ENCODE measurements at places on chromosomes 3 and 15.

GRCh38 chr3:127585163-127585812 is 5.2 kb downstream of the TPRA1 start:
- DNase-seq, result peak; percentile 87

- DNase-seq, result no peak
Observed at GRCh38 chr15:86263230-86263629, 183.6 kb downstream of the AGBL1 start.

DNA sequence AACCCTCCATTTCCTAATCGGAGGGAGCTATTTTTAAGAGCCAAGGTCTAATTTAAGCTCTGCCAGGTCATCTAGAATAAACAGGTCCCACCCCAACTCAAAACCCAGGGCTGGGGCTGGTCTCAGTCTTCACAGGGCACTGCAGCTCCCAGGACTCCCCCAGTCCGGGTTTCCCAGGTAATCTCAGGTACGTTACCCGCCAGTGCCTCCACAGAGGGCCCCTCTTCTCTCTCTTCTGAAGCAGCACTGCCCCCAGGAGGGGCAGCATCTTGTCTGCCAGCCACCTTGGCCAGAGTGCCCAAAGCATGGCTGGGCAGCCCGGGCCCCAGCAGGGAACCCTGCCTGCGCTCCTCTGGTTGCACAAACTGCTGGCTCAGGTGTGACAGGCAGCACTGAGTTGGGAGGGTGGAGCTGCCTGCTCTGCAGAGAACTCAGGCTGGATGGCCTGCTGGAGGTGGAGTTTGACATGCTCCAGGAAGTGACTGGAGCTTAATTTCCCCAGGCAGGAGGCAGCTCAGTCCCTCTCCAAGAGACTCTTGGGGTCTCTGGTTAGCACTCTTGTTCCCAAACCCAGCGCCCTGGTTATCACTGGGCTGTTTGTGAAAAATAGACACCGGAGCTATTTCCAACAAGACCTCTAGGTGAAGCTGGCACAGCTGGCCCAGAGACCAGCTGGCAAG is at the start of gene PLA2G4F:
PLA2G4F (minus strand) TSS at position 394 of the 680 bp plus-strand sequence; CDS start at position 307, 87 bp downstream.
- DNase-seq, result peak; percentile 55

- peak; percentile 39 for DNase-seq
Observed at GRCh38 chr15:40838756-40839155, 5.1 kb upstream of the SPINT1 start.

DNA sequence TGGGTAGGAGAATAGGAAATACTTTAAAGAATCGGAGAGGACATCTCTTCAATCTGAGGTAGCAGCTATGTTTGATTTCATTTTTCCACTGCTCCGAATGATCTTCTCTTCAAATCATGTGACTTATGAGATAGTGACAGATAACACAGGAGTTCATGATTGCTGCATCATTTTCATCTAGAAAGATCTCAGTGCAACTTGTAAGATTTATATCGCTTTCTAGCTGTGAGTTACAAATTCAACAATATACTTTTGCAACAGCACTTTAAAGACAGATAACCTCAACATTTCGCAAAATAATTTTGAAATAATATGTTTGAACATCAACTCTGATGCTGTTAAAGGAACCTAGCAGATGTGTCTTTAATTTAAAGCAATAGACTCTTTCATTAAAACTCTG is 99.9 kb upstream of the CCDC80 start:
- no peak for DNase-seq

DNA sequence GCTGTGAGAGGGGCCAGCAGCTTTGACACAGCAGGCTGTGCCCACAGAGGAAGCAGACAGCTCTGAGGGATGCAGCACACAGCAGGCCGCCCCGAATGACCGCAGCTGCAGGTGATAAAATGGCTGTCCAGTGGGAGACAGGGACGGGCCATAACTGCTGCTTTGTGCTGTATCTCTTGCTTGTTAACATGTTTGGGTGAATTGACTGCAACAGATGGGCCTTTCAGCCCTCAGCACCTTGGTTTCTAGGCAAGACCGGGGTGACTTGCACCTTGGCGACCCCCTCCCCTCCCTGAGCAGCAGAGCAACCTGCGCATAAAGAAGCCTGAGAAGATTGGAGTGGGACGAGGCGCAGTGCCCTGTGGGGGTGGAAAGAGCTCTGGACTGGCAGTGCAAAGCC is 36.6 kb upstream of the CLK3 start:
- no peak for DNase-seq

DNA sequence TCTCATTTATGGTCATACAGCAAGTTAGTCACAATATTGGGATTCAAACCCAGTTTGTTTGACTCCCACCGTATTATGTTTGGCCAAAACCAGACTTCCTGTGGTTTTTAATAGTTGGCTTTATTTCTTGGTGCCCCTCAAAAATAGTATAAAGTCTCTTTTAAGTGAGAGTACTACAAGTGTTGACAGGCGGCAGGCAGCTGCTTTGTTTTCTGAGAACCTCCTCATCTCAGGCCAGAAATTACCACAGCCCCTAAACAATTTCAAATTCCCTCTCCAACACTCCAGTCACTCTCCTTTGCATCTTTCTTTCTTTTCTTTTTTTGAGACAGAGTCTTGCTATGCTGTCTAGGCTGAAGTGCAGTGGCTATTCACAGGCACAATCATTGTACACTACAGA is 121.5 kb downstream of the POLR2M start:
- no peak for DNase-seq

GRCh38 chr3:48436855-48437254 is 3.1 kb downstream of the CCDC51 start:
- no peak for DNase-seq

- DNase-seq, result no peak
Observed at GRCh38 chr15:54288049-54288448, 309.8 kb downstream of the UNC13C start.

GRCh38 chr15:69631978-69632377 is 179.4 kb downstream of the RPLP1 start:
- no peak for DNase-seq

DNA sequence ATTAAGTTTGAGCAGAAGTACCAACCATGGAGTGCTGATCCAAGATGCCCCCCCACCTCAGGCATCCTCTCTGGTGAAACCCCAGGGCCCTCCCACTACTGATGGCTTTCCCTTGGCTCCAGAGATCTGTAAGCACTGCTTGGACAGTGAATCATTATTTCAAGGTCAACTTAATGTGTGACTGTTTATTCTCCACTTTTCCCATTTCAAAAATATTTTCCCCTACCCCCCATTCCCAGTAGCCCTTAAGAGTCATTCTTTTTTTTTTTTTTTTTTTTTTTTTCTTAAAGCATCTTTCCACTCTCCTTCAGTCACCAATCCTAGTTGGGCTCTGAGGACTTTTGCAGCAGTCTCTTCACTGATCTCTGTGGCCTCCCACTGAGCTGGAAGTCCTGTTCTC is 82.6 kb downstream of the PCCB start:
- DNase-seq, result no peak

- no peak for DNase-seq
Observed at GRCh38 chr15:26561130-26561529, 211.7 kb downstream of the GABRB3 start.

DNA sequence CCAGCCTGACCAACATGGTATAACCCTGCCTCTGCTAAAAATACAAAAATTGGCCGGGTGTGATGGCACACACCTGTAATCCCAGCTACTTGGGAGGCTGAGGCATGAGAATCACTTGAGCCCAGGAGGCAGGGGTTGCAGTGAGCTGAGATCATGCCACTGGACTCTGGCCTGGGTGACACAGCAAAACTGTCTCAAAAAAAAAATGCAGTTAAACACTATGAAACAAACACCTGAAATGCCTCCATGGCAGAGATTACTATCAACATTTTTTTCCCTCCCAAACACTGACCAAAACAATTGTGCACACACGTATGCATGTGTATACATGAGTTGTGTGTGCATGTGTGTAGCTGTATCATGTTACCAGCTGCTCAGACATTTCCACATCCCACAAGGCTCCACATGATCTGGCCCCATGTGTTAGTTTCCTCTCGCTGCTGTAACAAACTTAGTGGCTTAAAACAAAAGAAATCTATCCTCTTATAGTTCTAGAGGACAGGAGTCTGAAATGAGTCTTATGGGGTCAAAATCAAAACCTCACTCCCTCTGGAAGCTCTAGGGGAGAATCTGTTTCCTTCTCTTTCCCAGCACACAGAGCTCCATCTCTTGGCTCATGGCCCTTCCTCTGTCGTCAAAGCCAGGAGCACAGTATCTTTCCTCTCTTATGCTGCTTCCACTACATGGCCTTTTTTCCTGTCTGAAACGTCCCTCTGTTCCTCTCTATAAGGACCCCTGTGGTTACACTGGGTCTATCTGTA is 34.5 kb downstream of the SLC41A3 start:
- DNase-seq, result peak; percentile 49

- peak; percentile 77 for DNase-seq
Observed at GRCh38 chr3:194137506-194138474, 1.8 kb downstream of the HES1 start.

DNA sequence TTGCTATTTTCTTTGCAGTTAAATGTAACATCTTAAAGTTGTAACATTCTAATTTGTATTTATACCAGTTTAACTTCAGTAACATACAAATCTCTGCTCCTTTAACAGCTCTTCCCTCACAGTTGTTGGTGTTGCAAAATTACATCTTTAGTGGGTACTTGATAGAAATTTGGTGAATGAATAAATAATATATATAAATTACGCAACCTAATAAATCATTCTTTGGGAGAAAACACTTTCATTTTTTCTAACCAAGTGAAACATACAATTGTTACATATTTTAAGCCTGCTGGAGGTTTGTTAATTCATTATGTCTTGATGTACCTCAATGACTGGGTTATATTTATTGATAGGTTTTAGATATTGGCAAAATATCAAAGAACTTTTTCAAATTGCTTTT is 118.8 kb downstream of the PLD1 start:
- no peak for DNase-seq

GRCh38 chr3:99532246-99532645 is 106.1 kb upstream of the COL8A1 start:
- DNase-seq, result peak; percentile 62

GRCh38 chr3:81440661-81441060 is 320.8 kb downstream of the GBE1 start:
- no peak for DNase-seq

DNA sequence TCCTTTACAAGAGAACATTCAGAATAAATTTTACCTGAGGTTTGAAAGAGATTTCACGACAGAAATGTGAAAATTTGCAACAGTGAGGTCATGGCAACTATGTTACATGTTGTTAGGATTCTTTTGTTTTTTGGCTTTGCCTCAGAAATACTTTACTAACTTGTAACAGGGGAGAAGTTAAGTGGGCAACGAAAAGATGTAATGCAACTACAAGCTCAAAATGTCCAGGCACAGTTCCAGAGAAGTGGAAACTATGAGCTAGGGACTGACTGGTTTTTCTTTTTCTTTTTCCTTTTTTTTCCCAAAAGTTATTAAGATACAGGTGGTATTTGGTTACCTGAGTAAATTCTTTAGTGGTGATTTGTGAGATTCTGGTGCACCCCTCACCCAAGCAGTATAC is 111.5 kb upstream of the PPP2R3A start:
- DNase-seq, result no peak

DNA sequence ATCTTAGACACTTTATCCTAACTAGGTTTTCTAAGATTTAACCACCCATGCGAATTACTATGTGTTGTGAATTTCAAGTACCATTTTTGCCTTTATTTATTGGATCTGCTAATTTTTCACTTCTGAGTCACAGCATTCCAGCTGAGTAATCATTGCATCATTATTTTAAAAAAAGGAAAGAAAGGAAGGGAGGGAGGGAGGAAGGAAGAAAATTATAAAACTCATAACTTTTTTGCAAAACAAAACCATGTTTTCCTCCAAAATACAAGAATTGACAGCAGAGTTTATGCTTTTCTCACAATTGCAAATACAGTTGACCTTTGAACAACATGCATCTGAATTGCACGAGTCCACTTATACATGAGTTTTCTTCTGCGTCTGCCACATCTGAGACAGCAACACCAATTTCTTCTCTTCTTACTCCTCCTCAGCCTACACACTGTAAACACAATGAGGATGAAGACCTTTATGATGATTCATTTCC is 651.4 kb upstream of the NECTIN3 start:
- DNase-seq, result peak; percentile 32

GRCh38 chr15:99451484-99451883 is 114.3 kb upstream of the MEF2A start:
- no peak for DNase-seq

DNA sequence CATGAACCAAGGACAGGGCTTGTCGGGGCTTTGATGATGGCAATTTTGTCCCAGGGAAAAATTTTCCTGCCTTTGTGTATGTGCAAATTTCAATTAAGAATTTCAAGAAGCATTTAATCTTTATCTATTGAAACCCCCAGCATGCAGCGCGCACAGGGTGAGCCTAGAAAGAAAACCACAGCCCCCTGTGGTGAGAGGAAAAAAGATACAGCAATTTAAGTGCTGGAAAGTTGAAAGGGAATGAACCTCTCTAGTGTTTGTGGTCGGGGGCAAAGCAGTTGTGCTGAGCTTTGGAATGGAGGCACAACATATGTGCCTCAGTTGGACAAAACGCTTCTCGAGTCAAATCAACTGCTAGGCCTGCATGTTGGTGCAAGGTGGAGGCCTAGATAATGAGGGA is 111.8 kb upstream of the C15orf61 start:
- no peak for DNase-seq

DNA sequence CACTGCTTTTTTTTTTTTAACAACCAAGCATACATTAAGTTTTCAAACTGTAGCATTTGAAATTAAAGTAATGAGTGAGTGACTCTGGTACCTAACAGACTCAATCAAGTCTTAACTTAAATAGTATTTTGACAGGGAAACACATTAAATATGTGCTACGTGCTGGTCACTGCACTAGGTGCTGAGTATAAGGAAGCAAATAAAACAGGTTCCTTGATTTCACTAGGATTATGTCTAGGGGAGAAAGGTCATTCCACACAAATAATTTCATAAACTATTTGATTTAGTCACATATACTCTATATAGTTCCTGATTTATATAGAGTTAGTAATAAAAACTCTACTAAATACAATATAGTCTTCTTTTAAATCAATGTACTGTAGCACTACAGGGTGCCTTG is 89.4 kb downstream of the SUCLG2 start:
- no peak for DNase-seq

- no peak for DNase-seq
Observed at GRCh38 chr15:75359537-75360250, 8.7 kb downstream of the MAN2C1 start.

Measured in trophoblast cell (in vitro differentiated cells and primary cell).